ENCODE measurements at places on chromosomes 1 and 21.

DNA sequence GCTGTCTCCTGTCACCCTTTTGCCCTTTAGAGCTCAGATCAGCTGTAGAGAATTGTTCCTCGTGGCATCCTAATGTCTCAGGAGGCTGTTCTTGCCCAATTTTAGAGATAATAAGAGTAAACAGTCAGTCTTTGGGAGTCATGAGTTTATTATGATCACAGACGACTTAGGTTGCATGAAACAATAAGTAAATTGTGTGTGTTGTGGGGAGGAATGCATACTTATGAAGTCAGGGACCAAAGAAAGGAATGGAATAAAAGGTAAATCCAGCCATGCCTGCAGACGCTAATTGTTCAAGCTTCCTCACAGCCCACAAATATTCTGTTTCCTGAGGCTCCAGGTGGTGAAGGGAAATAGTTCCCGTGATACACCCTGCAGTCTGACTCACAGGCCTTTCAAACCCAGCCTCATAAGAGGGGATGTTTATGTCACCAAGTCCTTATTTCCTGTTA lies 897 bp downstream of the EPHX4 start:
- no peak for DNase-seq

- DNase-seq = peak; percentile 84
Measured at GRCh38 chr1:180515857-180516388, 13.5 kb upstream of the ACBD6 start.

GRCh38 chr1:147627435-147628110 lies 42.8 kb downstream of the ACP6 start:
- peak; percentile 22 for DNase-seq

DNA sequence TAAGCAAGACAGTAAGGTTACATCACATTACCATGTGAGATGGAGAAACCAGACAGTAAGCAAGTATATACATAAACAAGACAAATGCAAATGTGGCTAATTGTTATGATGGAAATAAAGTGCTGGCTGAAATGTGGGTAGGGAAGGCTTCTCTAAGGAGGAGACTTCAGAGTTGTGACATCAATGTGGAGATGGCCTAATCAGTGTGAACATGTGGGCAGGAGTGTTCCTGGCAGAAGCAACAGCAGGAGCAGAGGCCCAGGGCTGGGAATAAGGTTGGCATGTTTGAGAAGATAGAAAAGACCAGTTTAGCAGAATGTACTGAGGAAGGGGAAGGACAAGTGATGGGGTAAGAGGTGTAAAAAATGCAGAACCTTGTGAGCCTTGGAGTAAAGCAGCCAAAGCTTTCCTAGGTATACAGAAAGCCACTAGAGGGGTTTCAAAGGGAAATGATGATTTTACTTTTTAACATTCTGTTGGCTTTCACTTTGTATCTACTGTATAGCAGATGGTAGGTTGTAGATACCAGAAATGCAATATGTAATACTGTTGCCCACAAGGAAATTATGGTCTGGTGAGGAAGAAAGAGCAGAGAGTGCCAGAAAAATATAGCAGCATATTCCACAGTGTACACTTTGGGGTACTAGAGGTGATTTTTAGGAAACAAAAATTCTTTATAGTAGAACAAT lies 197.4 kb downstream of the FGGY start:
- no peak for DNase-seq

DNA sequence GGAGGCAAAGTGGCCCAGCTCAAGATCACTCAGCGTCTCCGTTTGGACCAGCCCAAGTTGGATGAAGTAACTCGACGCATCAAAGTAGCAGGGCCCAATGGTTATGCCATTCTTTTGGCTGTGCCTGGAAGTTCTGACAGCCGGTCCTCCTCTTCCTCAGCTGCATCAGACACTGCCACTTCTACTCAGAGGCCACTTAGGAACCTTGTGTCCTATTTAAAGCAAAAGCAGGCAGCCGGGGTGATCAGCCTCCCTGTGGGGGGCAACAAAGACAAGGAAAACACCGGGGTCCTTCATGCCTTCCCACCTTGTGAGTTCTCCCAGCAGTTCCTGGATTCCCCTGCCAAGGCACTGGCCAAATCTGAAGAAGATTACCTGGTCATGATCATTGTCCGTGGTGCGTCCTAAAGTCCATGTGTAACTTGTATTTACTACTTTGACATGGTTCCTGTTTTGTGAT lies 2.7 kb downstream of the RBM15 start:
- no peak for DNase-seq

DNA sequence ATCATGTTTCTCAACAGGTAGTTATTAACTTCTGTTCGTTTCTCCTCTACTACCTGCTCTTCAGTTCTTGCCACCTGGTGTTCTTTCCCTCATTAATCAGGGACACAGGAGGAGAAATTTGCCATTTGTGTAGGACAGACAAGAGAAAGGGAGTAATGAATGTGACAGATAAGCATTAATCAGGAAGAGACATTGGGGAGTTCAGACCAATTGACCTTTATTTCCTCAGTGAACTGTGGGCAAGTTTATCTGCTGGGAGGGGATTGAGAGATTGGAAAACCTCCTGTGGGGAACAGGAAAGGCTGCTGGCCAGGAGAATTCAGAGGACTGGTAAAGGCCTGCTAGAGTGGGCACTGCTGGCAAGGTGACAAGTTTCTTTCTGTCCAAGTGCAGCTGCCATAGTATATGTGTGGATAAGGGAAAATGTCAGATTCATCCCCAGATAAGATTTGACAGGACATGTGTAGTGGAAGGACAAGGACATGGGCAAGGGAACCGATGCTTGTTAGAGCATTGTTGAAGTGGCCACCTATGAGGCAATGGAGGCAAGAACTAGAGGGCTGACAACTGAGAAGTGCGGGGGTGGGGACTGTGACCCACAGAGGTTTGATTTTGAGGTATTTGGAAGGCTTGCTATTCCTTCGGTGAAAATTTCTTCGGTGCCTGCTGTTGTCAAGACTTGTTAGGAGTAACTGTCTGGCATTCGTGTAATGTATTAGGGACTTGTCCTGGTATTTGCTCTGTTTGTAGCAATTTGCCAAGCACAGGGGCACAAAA lies 12.6 kb downstream of the SZT2 start:
- DNase-seq = no peak

- DNase-seq = no peak
Measured at GRCh38 chr1:248681651-248682050, 20.9 kb downstream of the OR14I1 start.

DNA sequence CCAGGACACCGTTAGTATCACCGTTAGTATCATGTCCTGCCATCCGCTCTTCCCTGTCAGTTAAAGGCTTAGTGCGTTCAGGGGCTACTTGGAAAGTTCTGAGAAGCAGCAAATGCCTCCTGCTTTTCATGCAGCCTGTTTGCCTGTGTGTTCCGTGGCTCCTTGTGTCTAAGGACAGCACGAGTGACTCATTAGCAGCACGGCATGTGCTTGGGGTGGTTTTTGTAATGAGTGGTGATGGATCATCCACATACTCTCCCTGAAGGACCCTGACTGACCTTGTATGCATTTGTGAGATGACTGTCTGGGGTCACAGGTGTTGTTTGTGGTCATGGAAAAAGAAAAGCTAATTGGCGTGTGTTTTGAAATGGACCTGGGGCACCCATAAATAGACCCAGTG lies 221.9 kb downstream of the PBX1 start:
- peak; percentile 93 for DNase-seq

- peak; percentile 85 for DNase-seq
Measured at GRCh38 chr1:36349241-36349671, 25.8 kb upstream of the EVA1B start.

DNA sequence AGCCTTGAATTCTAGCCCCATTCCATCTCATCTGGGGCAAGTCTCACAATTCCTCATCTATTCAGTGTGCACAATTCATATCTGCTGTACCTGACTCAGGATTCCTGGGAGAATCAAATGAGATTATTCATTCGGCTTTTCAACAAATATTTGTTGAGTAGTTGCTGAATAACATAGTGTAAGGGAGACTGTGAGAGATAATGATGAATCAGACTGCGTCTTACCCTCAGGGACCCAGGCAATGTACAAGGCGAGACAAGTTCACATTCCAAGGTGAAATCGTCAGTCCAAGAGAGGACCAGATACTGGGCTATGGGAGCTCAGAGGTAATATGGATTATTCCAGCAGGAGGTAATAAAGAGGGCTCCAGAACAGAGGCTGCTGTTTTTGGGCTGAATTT lies 67.8 kb upstream of the SMYD2 start:
- DNase-seq = peak; percentile 52

GRCh38 chr1:218314316-218314715 lies 29.2 kb downstream of the RRP15 start:
- DNase-seq = no peak

GRCh38 chr21:27189870-27190269 lies 223.0 kb upstream of the ADAMTS5 start:
- no peak for DNase-seq

DNA sequence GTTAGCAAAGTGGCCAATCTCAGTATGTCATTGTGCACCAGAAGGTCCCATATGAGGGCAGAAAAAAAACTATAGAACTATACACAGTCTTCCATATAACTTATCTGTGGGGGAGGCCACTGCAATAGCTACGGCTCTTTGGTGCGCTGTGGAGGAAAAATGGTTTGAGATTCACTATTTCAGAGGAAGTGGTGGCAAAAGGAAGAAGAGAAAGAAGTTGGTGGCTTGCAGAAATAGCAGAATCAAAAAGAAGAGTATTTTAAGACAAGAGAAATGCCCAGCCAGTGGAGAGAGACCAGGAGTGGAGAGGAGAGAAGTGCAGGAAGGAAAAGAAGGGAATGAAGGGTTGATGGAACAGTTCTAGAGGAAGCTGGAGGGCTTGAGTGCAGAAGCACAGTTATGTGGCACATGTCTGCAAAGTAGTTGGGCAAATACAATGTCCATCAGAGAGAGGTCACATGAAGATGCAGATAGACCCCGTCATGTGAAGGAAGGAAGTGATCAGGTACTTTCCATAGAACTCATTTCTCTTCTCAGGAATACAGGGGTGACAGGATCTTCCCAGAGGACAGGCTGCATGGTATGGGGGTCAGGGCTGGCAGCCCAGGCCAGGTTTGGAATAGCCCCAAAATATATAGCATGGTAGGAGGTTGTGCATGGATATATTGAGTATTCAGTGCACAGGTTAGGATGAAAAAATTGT lies 64.6 kb downstream of the RUNX1 start:
- no peak for DNase-seq

GRCh38 chr21:45547545-45547900 lies 5.3 kb upstream of the SLC19A1 start:
- no peak for DNase-seq

- DNase-seq = no peak
Measured at GRCh38 chr1:39757501-39757900, 13.6 kb downstream of the OXCT2 start.

- DNase-seq = no peak
Measured at GRCh38 chr1:193543259-193543658, 356.8 kb upstream of the B3GALT2 start.

DNA sequence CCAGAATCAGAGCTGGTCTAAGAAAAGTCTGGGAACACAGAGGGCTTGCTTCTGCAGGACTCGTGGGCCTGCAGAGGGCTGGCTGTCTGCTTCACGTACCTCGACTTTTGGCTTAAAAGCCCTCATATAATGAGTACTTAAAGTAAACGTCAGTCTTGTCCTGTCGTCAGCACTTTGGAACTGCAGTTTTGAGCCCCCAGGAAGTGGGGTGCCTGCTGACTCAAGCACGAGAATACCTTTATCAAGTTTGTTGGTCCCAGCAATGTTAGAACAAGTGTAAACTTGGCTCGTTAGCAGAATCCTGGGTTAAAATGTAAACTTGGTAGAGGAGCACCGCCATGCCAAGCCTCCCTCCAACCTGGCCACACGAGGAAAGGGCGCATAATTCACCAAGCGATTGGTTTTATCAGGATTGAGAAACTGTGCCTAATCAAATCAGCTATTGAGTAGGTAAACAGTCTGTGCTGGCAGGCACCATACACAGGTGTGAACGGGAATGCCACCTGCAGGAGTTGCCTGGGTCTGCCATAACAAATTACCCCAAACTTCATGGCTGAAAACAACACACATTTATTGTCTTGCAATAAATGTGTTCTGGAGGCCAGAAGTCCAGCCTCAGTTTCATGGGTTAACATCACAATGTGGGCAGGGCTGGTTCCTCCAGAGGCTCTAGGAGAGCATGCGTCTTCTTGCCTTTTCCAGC lies 45.0 kb upstream of the FHAD1 start:
- DNase-seq = no peak

DNA sequence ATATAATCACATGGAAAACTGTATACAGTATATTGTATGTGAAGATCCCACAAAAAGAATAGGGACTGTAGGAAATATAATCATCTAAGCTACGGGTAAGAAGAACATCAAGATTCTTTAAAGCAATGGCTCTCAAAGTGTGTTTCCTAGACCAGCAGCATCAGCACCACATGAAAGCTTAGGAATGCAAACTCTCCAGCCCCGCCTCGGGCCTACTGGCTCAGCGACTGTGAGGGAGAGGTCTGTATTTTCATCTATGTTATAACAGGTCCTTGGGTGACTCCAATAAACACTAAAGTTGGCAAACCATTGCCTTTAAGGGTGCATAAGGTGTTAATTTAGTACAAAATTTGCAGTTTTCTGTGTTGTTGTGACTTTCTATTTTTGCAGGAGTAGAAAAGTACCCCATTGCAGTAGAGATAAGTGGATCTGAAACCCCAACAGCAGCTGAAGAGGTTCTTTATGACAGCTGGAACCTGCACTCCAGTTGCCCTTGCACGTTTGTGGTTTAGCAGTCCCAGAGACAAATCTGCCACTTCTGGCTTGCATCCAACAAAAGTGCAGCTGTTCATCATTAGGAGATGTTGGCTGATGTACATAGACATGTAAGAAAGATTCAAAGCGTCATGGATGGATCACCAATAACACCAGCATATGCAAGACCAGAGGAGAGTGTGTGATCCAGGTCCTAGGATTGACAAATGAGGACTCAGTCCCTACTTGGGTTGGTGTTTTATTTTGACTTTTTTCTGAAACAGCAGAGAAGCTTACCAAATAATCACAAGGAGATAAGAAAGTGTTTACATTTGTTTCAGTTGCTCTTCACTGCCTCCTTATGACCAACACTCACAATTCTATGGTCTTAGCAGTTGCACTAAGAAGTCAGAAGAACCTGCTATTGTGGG lies 15.9 kb upstream of the IFNAR1 start:
- peak; percentile 100 for DNase-seq

GRCh38 chr1:16076031-16076864 lies 2.8 kb upstream of the FAM131C start:
- DNase-seq = peak; percentile 94

DNA sequence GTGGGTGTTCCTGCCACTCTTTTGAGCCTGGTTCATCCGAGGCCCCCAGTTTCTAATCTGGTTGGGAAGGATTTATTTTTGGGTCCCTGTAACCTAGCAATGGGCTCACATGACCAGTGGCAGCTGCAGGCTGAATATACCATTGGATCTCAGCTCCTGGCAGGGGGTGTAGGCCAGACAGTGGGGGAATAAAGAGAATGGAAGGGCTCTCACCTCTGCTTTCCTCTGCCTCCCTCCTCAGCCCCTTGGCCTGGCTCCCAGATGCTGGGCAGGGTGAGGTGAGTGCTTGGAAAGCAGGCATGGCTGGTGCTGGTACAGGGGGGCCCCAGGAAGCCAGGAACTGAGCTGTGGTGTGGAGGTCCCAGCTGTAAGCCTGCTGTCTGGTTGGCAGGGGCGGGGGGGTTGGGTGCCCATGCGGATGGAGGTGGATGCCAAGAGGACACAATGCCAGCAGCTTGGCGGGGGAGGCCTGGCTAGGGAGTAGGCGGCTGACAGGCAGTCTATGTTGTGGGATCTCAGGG lies 3.6 kb upstream of the GPR61 start:
- DNase-seq = peak; percentile 51

Data from LHCN-M2 (cell line).